ENCODE measurements at places on chromosomes 11 and 22. TPM values are rescaled to one million over a fixed set of nuclear protein-coding genes. Genes with fewer than 3 reads are reported as not detected.

DNA sequence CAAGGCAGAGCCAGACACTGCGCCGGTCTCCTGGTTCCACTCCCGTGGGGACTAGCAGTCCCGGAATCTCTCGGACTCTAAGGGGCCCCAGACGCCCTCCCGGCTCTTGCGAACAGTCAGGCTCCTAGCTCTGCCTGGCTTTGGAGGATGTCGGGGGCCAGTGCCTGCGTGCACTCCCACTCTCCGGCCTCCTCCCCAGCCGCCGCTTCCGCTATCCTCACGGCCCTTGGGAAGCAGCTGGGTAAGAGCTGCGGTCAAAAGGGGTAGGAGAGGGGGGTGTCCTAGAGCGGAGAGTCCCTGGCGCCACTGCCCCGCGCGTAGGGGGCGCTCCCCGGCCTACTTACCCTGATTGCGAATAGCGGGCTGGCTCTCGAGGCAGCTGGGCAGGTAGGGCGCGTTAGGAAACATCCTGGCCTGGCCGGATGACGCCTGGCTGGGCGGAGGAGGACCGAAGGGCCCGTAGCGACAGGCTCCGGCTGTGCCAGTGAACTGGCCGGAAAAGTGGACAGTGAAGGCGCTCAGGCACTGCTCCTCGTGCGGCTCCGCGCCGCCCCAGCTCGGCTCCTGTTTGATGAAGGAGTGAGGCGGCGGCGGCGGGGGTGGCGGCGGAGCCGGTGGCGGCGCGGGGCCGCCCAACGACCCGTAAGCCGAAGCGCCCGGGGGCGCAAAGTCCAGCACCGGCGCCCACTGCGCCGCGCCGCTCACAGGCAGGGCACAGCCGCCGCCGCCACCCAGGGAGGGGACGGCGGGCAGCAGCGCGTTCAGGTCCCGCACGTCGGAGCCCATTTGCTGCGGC lies 785 bp downstream of the WT1 start:
- peak; percentile 41 for DNase-seq

DNA sequence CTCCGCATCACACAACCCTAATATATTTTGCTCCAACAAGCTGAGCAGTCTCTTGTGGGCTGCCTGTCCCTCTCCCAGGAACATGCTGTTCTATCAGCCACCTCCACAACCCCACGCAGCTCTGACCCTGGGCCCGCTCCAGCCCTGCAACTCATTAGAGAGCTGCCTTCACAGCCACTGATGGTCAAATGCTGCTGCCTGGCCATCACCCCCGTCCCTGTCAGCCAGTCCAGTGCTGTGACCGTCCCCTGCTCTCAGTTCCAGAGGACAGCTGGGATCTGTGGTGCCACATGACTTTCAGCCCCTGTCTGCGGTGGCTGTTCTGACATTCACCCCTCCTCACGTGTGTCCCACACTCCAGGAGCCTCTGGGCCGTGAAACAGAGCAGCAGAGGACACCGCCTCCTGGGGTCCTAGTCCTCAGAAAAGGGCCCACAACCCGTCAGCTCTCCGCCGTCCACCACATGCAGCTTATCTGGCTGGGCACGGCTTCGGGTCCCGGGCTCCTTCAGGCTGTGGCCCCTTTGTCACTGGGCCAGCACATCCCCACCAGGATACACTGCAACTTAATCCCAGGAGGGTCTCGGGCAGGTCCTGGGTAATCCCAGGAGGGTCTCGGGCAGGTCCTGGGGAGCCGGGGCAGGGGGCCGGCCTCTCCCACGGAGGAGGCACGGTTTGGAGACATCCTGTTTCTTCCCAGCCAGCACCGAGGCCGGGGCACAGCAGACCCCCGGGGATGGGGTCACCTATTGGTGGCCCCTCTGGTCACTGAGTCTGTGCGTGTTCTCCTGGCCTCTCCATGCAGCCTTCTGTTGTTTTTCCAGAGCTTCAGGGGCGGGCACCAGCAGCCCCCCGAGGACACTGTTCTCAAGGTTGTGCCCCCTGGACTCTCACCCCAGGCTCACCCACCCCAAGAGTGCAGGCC lies 15.1 kb downstream of the CRELD2 start:
- peak; percentile 64 for DNase-seq

IRAG1 gene
- 48.7 TPM for total RNA-seq

GRCh38 chr11:60761436-60762190 lies 4.9 kb downstream of the MS4A15 start:
- DNase-seq = no peak

UNC93B1 gene
- total RNA-seq = 43.6 TPM

LMO1 gene
- total RNA-seq = not detected

All from stomach (tissue), 19 donors.